Activated CD4-positive, alpha-beta T cell treated with anti-CD3 and anti-CD28 coated beads, Interleukin-2, amount 10 ng/mL, durations not matched to agents 24 days and 14 days (primary cell): ENCODE measurements at places on chromosomes 12 and 14. TPM values are rescaled to one million over a fixed set of nuclear protein-coding genes. Genes with fewer than 3 reads are reported as not detected.
A peak's percentile ranks its signal among the peaks of the same experiment; 100 is the strongest.

The LRFN5 gene
- not detected in 2 replicates for total RNA-seq

DNA sequence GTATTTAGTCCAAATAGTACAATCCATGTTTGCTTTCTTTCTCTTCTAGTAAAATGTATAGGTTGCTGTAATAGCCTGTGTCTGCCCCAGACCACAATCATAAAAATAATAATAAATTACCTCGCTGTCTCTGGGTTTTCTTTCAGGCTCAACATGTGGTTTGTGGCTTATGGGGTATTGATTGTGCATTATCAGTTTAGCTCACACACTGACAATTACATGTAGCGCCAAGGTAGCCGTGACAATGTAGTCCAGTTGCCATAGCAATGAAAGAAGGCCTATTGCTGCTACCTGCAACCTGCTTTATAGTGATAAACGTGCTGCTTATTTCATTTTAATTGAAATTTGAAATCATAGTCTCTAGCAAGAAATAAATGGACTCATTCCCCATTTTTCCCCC lies 1009.8 kb downstream of the NRXN3 start:
- no peak overlapping the region for H3K4me3 ChIP-seq
- H3K36me3 ChIP-seq, result no peaks in the 10 kb centered on the region
- no peaks in the 10 kb centered on the region for H3K4me1 ChIP-seq
- no peaks in the 10 kb centered on the region for H3K27me3 ChIP-seq

GRCh38 chr12:1188016-1188415 lies 197.0 kb downstream of the ERC1 start:
- peaks cover 24% of the 10 kb centered on the region for H3K36me3 ChIP-seq
- no peak overlapping the region for H3K27ac ChIP-seq
- no peaks in the 10 kb centered on the region for H3K27me3 ChIP-seq

DNA sequence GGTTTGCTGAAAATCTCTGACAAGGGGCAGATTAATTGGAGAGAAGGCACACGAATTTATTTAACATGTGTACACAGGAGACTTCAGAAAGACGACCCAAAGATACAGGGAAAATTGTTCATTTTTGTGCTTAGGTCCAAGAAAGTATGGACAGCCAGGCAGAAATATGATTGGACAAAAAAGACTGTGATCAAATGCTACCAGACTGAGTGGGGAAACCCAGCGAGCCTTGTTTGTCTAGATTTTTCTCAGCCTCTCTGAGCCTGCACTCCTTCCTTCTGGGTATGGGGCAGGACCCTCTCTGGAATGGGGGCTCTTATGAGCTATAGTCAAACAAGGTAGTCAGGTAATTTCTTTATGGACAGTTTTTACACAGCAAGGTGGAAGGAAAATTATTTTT lies 10.4 kb upstream of the CIPC start:
- no peaks in the 10 kb centered on the region for H3K36me3 ChIP-seq
- no peak overlapping the region for H3K4me3 ChIP-seq
- H3K27me3 ChIP-seq, result peaks cover 12% of the 10 kb centered on the region

DNA sequence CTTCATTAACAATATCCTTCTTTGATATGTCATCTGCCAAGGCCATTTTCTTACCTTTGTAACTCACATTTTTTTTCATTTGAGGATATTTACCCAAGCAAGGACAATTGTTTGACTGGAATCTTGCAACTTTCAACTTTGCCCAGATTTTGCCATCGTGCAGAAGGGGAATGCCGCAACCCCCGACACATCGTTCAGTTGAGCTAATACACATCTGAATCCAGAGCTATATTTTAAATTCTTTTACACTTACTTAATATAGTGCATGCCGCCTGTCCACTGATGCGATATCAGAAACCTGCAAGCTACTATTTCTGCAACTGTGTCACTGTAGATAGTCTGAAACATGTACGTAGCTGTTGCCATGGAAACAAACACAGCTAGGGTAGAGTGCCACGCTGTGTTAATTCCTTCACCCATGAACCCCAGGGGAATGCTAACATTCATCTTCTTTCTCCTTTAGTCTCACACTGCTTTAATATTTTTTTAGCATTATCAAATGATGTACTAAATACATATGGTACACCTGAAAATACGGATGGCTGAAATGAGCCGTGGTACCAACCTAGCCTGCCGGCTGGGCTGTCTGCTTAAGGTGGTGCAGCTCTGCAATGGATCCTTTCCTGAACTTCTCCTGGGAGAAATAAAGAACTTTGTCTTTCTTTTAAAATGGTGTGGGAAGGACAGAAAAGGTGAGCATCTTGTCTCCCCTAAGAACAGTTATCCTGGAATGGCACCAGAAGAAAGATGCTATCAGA lies 77.0 kb upstream of the FOXN3 start:
- DNase-seq, result no peak
- H3K27ac ChIP-seq, result no peak overlapping the region
- H3K27me3 ChIP-seq, result no peaks in the 10 kb centered on the region

DNA sequence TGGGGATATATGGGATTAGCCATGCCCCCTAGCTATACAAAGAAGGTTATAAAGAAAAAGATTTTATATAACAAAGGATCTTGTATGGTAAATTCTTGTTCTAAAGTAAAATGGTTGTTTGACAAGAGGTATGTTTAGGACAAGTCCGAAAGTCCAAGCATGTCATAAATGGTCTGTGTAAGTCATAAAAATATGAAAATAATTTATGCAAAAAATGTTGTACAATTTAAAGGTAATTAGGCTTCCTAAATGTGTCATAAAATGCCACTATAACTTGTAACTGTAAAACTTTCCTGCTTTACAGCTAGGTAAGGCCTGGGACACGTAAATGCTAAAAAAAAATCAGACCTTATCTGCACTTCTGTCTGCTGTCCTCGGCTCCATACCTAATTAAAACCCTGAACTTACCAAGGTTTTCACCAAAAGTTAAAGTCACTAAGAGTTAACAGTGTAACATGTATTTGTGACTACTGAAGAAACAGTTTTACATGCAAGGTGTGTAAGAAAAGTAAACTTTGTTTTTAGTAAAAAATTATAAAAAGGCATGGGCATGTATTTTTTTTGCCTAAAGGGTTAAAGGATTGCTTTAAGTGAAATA lies 110.0 kb upstream of the RESF1 start:
- H3K36me3 ChIP-seq, result peaks cover 9% of the 10 kb centered on the region
- H3K27me3 ChIP-seq, result no peaks in the 10 kb centered on the region
- no peak overlapping the region for H3K27ac ChIP-seq

DNA sequence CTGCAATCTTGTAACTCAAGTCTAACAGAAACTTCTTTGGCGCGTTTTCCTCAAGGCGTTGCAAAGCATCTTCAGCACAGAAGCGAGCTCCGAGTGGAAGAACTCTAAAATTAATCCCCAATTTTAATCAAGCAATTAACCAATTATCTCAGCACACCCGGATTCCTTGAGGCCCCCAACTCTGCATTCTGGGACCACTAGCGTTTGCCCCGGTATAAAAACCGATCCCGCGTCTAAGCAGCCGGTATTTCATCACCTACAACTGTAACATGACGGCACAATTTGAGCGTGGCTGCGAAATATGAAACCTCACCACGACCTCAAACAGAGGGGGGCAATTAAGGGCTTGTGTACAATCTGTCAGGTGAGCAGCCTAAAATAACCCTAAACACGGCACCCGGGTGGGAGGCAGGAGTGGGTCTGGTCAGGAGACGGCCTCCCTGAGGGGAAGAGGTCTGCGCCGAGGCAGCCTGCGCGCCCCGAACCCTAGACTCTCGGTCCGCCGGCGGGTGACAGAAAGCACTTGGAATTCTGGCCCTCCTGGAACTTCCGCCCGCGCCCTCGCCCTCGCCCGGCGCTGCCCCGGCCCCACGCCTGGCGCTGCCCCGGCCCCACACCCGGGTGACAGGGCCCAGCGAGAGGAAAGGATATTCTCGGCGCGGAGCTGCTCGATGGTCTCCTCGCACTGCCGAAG lies 594 bp downstream of the ZCCHC8 start:
- H3K27ac ChIP-seq, result peak overlapping the region; percentile 99
- H3K4me1 ChIP-seq, result peaks cover 33% of the 10 kb centered on the region
- peak; percentile 83 for DNase-seq
- peaks cover 35% of the 10 kb centered on the region for H3K36me3 ChIP-seq

GRCh38 chr12:104761091-104761490 lies 197.0 kb downstream of the SLC41A2 start:
- DNase-seq, result peak; percentile 53
- no peak overlapping the region for H3K27ac ChIP-seq
- no peak overlapping the region for H3K4me3 ChIP-seq
- peaks cover 43% of the 10 kb centered on the region for H3K4me1 ChIP-seq
- no peaks in the 10 kb centered on the region for H3K27me3 ChIP-seq
- H3K36me3 ChIP-seq, result peaks cover 35% of the 10 kb centered on the region
